ENCODE measurements at places on chromosomes 7 and 10.

GRCh38 chr7:72409638-72410015, 2.5 kb downstream of the CALN1 start:
- no peak for DNase-seq

DNA sequence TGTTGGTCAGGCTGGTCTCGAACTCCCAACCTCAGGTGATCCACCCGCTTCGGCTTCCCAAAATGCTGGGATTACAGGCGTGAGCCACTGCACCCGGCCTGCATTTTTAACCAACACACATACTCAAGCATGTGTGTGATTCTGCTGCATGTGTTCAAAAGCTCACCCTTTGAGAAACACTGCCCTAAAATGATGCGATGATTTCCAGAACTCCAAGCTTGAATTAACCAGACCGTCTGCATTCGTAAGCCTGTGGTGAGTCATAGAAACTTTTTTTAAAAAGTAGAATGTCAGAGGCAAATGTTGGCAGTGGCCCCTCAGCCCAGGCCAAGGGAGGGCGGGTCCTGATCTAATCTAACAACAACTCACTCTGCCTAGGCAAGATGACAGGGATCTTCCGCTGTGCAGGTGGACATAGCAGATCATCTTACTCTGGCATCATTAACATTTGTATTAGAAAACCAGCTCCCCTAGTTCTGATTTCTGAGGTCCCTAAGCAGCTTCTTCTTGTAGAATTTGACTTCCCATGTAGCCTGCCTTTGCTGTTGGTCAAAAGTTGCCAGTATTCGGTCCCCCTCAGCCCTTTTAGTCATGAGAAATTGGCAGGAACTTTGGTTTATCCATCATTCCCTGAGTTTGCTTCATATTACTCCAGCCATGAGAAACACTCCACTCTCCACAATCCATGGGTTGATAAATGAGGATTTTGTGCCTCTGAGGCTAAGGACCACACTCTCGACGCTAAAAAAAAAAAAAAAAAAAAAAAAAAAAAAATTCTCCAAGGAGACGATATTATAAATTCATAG, 190.4 kb downstream of the SKIDA1 start:
- DNase-seq, result no peak

DNA sequence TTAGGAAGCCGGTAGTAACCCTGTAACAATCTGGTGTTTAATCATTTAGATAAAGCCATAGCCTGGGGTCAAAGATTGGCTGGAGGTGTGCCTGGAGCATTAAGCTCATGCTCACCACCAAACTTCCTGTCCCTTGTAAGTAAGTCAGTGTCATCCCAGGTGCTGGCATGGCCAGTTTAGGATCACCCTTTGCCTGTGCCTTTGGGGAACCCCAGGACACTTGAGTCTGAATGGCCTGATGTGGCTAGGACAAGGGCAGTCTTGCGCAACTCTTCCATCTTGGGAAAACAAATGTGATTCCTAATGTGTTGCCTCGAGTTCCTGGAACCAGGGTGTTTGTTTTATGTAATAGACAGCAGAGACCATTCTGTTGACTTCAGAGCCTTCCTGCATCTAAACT, 154.8 kb downstream of the GRK5 start:
- no peak for DNase-seq

DNA sequence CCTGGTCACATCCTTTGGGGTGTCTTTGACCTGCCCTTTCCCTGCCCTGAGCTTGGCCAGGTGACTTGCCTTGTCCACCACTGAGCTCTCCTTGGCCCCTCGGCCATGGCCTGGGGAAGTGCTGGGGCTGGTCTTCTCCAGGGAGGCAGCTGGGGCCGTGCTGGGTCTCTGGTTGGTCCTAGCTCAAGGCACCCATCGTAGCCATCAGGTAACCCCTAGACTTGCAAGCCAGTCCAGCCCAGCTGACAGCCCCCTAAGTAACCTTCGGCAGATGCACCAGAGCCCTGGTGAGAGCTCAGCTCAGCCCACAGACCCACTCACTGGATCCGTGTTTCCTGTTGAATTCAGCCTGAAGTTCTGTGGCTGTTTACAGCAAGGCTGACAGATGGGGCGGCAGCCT, 176.2 kb upstream of the SHH start:
- DNase-seq, result no peak

- no peak for DNase-seq
These were observed 760.2 kb downstream of the GRID1 start for GRCh38 chr10:85606401-85606800.

GRCh38 chr7:195010-195829, 2.8 kb downstream of the FAM20C start:
- DNase-seq, result no peak

GRCh38 chr7:36969376-36969775, 245.1 kb upstream of the AOAH start:
- DNase-seq, result no peak

DNA sequence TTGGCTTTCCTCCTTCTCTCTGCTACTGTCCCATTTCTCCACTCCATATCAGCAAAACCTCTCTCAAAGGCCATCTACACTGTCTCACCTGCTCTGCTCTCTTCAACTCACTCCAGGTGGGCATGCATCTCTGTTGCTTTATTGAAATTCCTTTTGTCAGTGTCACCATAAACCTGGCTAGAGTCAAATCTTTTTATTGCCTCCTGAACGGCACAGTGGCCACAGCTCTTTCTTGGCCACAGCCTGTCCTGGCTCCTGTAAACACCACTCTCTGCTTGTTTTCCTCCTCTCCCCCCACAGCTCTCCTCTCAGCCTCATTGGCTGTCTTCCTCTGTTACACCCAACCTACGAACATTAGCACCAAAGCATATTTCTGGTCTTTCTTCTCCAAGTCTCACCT, 31.1 kb upstream of the TMEM273 start:
- DNase-seq, result no peak

- DNase-seq, result no peak
These were observed 34.6 kb upstream of the CROT start for GRCh38 chr7:87310790-87311419.

DNA sequence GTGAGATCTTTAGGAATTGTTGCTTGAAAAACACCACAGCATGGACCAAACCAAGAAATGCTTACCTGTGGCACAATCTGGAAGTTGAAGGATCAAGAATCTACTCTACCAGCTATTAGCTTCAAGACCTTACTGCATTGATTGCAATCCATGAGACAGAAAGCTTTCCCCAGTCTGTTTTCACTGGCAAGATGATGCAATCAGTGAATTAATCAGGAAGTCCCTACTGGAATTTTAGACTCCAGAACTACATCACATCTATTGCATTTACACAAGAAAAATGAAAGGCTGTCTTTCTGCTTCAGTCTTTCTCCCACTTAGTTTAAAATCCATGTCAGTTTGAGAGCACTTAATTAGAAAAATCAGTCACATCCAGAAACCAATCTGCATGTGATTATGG, 191.7 kb downstream of the TFEC start:
- DNase-seq, result no peak

GRCh38 chr10:100993986-100994708, 5.5 kb upstream of the LZTS2 start:
- DNase-seq, result peak; percentile 75

DNA sequence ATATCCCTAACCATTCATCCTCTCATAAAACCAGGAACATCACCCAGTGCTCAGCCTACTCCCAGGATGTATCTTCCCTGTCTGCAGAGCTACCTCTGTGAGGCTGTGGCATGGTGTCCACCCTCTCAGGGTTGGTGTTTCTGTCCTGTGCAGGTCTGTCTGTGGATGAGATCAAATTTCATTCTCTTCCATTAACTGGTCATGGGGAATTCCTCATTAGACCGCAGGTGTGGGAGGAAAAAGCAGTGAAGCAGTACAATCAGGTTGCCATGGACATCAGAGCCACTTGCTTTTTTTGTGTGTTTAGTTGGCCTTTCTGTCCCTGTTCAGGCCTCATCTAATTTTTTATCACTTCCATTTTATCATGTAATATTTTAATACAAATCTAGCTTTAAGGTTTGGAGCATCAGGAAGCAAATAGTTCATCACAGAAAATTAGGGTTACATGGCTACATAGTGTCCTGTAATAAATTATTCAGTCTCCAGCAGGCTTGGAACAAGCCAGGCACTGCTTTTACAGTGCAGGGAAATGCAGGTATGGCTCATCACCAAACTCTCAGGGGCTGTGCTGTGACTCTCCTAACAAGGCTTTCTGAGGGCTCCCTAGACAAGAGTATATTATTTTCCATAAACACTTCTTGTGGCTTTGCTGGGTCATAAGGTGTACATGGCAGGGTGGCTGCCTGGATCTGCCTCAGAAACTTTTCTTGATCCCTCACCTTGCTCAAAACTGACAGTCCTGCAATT, 594.9 kb upstream of the IGFBP3 start:
- no peak for DNase-seq

GRCh38 chr10:98115031-98115787, 19.2 kb upstream of the R3HCC1L start:
- DNase-seq, result no peak

DNA sequence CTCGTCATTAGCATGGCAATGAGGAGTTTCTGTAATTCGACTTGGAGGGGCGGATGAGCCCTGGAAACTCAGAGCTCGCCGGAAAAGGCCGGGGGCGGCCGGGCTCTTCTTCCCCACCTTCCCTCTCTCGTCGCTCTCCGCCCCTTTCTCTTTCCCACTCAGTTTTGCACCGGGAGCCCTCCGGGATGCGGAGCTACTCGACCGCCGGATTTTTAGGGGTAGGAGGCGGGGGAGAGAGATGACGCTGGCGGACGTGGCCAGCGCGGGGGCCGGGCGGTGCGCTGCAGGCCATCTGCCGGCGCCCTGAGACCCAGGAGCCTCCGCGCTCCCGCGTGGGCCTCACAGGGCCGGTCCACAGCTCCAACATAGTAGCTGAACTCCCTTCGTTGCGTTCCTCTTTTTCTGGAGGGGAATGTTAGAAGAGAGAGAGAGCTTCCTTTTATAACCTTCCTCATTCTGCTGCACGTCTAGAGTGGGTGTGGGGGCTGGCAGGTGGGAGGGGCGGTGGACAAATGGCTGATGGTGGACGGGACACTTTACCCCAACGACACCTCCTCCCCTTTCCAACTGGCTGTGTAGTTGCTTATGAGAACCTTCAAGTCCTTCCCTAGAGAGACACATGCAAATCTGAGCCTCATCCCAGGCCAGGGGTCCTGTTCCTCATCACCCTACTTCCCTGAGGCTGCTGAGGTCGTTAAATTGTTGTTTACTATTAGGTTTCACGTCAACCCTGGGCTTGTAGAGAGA, 1.1 kb upstream of the HOXA1 start:
- DNase-seq, result peak; percentile 6

DNA sequence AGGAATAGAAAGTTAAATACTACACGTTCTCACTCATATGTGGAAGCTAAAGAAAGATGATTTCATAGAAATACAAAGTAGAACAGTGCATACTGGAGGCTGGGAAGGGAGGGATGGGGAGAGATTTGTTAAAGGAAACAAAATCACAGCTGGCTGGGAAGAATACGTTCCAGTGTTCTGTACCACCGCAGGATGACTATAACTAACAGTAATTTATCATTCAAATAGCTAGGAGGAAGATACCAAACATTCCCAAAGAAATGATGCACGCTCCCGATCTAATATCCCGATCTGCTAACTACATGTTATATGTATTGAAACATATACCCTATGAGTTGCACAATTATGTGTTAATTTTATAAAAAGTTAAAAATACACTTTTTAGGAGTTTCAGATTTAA, 162.3 kb downstream of the ZMYND11 start:
- DNase-seq, result peak; percentile 20

GRCh38 chr7:151891182-151891581, 14.3 kb upstream of the PRKAG2 start:
- DNase-seq, result no peak

DNA sequence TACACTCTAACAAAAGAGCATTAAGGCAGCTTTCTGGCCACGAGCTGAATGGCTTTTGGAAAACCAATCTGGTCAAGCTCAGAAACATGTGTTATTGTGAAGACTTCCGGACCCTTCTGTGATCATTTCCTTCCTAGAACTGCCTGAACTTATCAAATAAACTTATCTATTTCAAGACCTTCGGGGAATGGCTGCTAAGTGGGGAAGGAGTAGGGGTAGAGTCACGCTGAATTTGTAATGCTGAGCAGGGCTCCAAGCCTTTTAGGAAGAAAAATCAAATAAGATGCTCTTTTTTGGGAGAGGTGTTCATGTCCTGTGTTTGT, 56.6 kb downstream of the PAPSS2 start:
- DNase-seq, result no peak

GRCh38 chr7:2488272-2488645, 12.1 kb upstream of the GRIFIN start:
- no peak for DNase-seq

- DNase-seq, result no peak
These were observed 76.0 kb downstream of the GRK5 start for GRCh38 chr10:119283387-119283786.

GRCh38 chr7:104012835-104013234, 23.4 kb upstream of the RELN start:
- no peak for DNase-seq

- DNase-seq, result peak; percentile 90
These were observed 11.6 kb upstream of the ADAMTS14 start for GRCh38 chr10:70660722-70661121.

GRCh38 chr7:114956702-114957101, 34.8 kb downstream of the MDFIC start:
- DNase-seq, result no peak

GRCh38 chr7:105853931-105854419, 22.4 kb downstream of the ATXN7L1 start:
- DNase-seq, result no peak

GRCh38 chr7:133530682-133531081, 277.8 kb downstream of the EXOC4 start:
- DNase-seq, result no peak

DNA sequence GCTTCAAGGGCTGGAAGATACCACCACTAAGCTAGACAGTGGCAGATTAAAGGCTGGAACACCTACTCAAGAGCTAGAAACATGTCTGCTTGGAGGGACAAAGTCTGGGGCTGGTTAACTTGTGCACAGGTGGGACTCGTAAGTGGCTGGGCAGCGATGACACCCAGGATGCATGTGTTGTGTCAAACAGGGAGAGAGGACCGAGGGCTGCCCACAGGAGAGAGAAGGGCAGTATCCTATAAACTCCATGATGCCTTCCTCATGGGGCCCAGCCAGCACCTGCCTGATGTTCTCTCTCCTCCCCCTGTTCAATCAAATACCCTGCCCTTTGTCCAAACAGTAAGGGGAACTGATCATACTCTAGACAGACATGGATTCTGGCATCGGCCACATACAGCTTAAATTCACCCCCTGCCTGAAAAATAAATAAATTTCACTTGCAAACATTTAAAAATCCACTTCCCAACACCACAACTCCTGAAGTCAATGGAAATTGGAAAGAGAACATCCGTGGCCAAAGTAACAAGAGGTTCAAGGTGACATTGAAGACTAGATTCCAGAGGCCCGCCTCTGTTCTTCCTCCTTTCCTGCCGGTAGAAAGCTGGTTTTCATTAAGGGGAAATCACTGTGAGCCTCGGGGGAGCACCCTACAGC, 50.6 kb downstream of the CHST15 start:
- peak; percentile 43 for DNase-seq

- no peak for DNase-seq
These were observed 363.3 kb downstream of the SEMA3D start for GRCh38 chr7:84823530-84823929.

- no peak for DNase-seq
These were observed 1.3 kb downstream of the ARHGAP22 start for GRCh38 chr10:48603421-48604038.
